Suppressor macrophage (primary cell): ENCODE measurements at places on chromosomes 12 and 14.

GRCh38 chr12:11607313-11608081 lies 42.0 kb upstream of the ETV6 start:
- no peak for DNase-seq

GRCh38 chr14:78951602-78952001 lies 781.4 kb downstream of the NRXN3 start:
- no peak for DNase-seq

DNA sequence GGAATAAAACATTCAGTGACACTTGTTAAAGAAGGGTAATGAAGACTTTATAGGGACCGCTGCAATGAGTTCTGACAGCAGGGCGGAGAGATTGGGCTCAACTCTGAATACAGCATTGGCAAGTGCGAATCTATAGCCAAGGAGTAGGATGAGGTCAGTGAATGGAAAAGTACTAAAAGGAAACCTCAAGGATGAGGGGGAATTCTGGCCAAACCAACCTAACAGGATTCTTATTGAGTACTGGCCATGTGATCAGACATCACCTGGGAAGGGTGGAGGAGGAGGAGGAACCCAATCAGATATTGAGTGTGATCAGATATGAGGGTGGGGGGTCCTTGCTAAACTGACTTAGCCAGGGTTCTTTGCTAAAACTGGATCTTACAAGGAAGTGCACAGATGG lies 31.0 kb downstream of the DRAM1 start:
- DNase-seq: no peak

DNA sequence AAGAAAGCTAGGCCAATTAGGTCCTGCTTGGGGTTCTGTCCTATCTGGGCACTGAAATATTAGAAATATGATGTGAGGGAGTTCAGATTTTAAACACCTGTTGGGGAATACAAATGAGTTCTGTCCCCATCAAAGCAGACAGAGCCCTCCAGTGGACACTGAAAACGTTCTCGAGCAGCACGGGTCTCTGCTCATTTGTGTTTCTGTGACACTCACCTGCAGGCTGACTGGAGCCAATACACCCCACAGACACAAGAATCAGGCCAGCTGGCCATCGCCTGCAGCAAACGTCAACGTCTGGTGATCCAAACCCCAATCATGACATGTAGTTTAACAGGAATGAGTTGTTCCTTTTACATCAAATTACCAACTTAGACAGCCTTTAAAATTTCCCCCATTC lies 493.4 kb upstream of the TMEM132C start:
- no peak for DNase-seq

DNA sequence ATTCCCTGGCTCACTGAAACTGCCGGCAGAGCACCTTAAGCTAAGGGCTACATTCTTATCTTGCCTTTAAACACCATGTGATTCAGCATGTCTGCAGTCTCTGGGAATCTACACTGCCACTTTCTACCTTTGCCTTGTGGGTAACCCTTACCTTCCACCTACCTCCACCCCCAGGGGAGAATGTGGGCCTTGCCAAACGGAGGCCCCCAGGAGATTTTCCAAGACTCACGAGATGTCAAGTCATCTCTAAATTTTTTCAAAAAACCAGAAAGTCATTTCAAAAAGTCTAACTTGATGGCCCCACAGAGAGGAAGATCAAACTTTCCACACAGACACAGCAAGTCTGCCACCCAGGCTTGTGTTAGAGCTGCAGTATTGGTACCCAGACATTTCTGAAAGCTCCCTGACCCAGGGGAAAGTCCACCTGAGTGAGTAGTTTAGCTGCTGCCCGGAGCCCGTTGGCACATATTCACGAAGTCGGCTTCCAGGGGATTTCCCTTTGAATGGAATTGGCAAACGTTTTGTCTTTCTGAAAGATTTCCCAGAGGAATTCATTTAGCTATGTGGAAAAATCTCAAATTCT lies 4.7 kb upstream of the PSMA6 start:
- DNase-seq: peak; percentile 32

DNA sequence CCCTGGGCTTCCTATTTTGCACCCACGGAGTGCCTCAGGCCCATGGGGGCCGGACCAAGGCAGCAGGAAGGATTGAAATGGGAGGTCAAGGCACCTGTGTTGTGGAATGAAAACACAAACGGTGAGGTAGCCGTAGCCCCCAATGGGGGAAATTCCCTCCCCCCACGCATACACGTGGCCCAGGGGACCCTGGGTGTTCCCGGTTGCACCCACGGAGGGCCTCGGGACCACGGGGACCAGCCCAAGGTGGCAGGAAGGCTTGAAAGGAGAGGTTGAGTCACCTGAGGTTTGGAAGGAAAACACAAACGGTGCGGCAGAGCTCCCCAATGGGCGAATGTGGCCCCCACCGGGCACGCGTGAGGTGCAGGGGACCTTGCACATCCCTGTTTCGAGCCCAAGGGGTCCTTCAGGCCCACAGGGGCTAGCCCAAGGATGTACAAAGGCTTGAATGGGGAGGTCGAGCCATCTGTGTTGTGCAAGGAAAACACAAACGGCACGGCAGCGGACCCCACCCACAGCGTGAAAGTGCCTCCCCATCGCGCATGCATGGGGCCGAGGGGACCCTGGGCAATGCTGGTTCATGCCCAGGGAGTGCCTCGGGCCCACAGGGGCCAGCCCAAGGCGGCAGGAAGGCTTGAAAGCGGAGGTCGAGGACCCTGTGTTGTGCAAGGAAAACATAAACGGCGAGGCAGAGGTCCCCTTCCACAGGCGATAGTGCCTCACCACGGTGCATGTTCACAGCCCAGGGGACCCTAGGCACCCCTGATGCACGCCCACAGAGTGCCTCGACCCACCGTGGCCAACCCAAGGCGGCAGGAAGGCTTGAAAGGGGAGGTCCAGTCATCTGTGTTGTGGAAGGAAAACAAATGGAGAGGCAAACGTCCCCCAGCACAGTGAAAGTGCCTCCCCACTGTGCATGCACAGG lies 376.7 kb downstream of the ALG10 start:
- no peak for DNase-seq

- DNase-seq: no peak
Measured at GRCh38 chr12:19665121-19665900, 226.0 kb downstream of the AEBP2 start.

DNA sequence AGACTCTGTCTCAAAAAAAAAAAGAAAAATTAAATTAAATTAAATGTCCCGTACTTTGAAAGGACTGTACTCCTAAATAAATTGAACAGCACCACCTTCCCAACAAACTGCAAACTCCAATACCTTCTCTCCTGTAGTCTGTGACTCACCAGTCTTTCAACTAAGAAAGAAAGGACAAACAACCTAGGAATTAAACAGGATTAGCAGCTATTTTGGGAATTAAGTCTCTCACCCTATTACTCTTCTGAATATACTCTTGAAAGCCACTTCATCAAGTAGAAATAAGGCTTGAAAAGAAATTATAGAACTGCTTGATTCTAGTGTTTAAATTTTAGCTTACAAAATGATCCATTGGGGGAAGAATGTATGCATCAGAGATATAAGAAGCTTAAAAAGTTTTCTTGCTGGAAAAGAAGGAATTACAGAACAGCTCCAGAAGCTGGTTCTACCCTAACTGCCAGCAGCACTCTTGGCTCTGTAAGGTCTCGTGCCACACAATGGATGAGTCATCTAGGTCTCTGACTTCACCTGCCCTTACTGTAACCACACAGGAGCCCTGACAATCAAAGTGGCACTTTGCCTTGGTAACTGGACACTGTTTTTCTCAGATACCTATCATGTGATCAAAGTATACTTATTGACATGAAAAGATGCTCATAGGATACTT lies 57.0 kb upstream of the CERS5 start:
- DNase-seq: no peak

- no peak for DNase-seq
Measured at GRCh38 chr12:93402333-93403311, 24.9 kb downstream of the NUDT4 start.

DNA sequence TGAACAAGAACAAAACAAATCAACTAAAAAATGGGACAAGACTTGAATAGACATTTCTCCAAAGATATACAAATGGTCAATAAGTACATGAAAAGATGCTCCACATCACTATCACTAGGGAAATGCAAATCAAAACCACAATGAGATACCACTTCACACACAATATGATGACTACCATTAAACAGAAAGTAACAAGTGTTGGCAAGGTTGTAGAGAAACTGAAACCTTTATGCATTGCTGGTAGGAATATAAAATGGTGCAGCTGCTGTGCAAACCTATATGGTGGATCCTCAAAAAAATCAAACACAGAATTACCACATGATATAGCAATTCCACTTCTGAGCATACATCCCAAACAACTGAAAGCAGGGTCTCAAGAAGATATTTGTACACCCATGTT lies 5.2 kb downstream of the SMAGP start:
- no peak for DNase-seq
